NCI-H2081 treated with DMSO at 0.1 percent for 48 hours (cell line): ENCODE measurements at places on chromosomes 11 and 22.
A peak's percentile ranks its signal among the peaks of the same experiment; 100 is the strongest.

GRCh38 chr22:32880893-32881596 is 79.5 kb downstream of the TIMP3 start:
- DNase-seq, result no peak

DNA sequence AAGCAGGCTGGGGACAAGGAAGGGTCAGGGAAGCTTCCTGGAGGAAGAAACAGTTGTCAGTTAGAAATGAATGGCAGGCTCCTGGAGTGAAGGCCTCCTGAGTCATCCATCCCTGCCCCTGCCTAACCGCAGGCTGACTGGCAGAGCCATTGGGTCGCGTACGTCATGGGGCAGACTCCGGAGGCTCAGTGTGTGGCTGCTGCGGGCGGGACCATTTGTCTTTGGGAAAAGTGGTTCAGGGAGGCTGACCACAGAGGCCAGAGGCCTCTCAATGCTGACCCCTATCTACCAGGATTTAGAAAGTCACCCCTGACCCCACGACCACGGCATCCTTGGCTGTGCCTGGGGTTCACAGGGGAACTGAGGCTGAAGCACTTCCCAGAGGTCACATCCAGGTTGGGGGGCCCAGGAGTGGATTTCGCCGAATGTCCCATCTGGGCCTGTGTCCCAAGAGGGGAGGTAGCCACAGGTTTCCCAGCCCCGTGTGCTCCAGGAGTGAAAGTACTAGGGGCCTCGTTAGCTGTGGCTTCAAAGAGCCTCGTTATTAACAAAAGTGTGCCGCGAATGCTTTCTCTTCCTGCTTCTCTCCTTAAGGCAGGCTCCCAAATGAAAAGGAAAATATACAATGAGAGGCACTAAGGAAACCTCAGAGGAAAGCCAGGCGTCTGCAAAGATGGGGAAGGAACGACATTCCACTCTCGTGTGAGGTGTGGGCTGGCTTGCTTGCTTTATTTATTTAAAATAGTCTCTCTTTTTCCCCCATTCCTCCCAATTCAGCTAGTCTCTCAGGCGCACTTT is 58.9 kb downstream of the FLRT1 start:
- DNase-seq, result no peak

DNA sequence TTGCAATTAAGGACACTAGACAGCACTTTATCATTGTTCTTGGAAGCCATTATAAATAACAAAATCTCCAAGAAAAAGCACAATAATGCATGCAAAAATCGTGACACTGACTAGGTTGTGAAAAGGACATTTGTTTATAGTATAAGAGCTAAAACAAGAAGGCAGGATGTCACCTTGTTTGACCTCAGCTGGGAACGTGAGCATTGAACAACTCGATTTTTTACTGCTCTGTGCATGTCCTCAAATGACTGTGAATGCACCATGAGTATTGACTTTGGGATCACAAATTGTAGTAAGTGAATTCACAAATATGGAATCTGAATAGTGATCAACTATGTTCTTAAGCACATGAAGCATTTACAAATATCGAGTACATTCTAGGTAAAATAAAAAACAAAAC is 35.3 kb upstream of the ARHGAP20 start:
- DNase-seq, result no peak

GRCh38 chr11:12721816-12722604 is 47.8 kb downstream of the TEAD1 start:
- no peak for DNase-seq

- DNase-seq, result peak; percentile 98
Observed at GRCh38 chr11:46413760-46414465, 22.3 kb upstream of the CHRM4 start.

DNA sequence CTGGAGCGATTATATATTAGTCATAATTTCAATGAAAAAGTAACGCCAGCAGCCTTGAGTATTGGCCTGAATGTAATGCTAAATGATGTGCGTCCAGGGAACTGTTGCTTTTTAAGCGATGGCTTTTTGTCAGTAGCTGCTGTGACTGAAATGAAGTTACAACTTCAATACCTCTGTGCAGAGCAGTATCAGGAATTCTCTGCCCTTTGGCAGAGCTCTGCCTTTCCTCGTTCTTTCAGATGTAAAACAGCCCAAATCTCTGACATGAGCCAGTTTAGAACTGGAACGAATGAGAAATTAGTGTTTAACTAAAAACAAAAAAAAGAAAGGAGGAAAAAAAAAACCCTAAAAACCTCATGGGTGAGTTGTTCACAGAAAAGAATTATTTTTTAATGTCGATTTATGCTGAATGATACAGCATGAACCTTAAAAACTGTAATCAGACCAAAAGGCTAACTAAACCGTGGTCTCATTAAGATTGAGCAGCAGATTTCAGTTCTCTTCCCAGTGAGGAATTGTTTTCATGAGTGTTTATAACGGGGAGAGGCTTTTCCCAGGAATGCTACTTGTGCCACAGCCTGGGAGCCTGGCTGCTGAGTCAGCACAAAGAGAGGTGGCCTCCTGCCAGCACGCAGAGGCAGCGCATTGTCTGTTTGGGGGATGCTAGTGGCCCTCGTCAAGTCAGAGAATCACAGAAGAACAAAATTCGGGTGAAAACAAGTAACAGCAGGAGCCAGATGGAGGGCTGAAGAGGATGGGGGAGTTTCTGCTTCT is 146.2 kb upstream of the RASSF10 start:
- no peak for DNase-seq

- DNase-seq, result no peak
Observed at GRCh38 chr11:118417801-118418200, 16.4 kb downstream of the ATP5MG start.

GRCh38 chr11:11426226-11426952 is 73.3 kb upstream of the CSNK2A3 start:
- DNase-seq, result no peak

- no peak for DNase-seq
Observed at GRCh38 chr11:76805206-76805913, 22.2 kb downstream of the TSKU start.

DNA sequence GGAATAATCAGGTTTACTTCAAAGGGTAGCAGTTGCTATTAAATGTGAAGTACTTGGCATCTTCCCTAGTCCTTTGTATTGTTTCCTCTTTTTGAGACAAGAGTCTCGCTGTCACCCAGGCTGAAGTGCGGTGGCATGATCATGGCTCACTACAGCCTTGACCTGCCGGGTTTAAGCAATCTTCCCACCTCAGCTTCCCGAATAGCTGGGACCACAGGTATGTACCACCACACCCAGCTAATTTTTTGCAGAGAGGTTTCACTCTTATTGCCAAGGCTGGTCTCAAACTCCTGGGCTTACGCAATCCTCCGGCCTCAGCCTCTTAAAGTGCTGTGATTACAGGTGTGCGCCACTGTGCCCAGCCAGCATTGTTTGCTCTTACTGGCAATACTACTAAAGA is 36.2 kb upstream of the RAPSN start:
- no peak for DNase-seq

DNA sequence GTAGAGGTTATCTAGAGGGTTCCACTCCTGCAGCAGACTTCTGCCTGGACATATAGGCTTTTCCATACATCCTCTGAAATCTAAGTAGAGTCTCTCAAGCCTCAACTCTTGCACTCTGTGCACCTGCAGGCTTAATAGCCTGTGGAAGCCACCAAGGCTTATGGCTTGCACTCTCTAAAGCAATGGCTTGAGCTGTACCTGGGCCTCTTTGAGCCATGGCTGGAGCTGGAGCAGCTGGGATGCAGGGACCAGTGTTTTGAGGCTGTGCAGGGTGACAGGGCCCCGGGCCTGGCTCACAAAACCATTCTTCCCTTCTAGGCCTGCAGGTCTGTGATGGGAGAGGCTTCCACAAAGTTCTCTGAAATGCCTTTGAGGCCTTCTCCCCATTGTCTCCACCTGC is 2.9 kb upstream of the NXPE4 start:
- DNase-seq, result no peak

GRCh38 chr11:34208266-34209135 is 103.1 kb downstream of the NAT10 start:
- no peak for DNase-seq

- no peak for DNase-seq
Observed at GRCh38 chr11:74268456-74268855, 43.0 kb downstream of the P4HA3 start.

DNA sequence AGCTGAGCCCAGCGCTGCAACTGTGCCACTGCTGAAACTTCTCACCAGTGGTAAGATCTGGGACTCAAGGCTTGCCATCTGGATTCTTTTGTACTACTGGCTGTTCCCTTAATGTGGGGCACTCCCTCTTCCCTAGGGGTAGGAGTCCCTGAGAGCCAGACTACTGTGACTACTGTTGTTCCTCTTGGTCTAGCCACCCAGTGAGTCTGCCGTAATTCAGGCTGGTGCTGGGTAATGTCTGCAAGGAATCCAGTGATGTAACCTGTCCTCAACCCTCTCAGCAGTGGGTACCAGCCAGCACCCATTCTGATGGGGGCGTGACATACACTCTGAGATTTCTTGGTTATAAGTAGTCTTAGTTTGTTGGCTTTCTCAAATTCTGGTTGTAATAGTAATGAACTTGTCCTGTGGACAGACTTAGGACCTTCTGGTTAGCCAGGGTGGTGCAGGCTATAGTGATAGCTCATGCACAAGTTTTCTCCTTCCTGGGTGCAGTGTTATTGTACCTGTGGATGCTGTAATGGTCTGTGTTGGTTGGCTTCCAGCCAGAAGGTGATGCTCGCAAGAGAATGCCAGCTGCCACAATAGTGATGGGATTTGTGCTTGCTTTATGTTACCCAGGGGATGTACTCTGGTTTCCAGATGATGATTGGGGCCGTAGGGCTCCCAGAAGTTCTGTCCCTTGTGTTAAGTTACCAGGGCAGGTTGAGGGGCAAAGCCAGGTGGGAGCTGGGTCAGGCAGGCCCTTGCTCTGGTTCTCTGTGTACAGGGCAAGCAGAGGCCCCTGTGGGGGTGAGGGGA is 65.5 kb downstream of the ARHGAP42 start:
- DNase-seq, result no peak

GRCh38 chr11:76007166-76007565 is 192.2 kb downstream of the UVRAG start:
- no peak for DNase-seq

GRCh38 chr22:23061471-23062280 is 8.6 kb upstream of the GNAZ start:
- no peak for DNase-seq

DNA sequence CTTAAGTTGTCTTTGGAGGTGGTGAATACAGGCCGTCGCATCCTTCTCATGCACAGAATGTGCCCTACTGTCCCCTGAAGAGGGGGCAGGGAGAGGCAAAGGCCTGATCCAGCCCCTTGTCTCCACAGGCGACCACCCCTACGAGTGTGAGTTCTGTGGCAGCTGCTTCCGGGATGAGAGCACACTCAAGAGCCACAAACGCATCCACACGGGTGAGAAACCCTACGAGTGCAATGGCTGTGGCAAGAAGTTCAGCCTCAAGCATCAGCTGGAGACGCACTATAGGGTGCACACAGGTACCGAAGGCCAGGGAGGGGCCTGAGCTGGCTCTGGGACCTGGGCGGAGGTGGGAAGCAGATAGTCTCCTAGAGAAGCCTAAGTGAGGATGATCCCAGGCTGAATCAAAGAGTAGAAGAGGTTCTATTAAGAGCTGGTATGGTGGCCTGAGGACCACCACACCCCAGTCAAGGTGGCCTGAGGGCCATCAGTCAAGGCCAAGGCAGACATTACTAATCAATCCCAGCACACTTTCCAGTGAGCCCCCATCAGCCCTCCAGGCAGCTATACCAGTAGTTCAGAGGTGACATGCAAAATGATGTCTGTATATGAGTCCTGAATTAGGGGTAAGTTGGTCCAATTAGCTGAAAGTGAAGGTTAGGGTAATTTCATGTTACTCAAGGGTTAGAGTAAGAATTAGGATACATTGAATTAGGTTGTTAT is 49.0 kb upstream of the NNMT start:
- DNase-seq, result no peak

DNA sequence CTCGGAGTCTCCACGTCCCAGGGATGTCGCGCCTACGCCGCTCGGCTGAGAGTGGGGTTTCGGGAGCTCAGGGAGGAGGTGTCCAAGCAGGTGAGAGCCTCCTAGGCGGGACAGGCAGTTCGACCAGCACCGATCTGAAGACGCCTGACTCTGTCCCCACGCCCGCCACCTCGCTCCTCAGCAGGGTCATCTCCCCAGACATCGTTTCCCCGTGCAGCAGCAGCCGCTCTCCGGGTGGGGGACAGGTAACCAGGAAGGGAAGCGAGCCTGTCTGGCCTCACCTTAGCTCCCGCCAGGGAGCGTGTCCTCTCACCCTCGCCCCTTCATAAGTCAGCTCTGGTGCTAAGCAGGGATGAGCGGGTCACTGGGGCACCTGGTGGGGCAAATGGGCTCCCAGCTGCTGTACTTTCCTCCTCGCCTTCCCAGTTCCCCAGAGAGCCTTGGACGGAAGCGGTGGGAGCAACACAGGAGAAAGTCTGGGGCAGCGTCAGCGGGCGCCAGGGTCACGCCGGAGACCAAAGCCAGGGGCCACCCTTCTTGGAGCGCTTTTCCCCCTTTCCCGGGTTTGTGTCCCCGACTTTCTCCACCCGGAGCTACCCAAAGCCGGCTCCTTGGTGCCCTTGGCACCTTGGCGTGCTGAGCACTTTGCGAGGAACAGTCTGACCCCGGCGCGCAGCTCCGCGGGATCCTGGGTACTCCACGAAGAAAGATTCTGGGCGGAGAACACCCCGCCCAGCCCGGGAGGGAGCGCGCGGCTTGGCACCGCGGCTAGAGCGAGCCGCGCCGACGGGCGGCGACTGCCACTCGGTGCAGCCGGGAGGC is 1.6 kb downstream of the SPON1 start:
- DNase-seq, result no peak

GRCh38 chr11:1947592-1948237 is 583 bp downstream of the MRPL23 start:
- DNase-seq, result no peak

DNA sequence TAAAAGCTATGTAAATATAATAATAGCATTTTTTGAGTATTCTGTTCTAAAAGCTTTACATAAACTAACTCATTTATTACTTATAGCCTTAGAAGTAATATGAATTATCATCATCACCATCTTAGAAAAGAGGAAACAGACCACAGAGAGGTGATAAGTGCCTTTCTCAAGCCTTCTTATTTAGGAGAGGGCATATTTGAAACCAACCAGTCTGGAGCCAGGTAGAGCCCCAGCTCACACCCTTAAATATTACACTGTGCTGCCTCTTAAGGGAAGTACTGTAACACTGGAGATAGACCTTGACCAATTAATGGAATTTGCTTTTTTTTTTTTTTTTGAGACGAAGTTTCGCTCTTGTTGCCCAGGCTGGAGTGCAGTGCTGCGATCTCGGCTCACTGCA is 2.3 kb downstream of the BCO2 start:
- no peak for DNase-seq
